Stimulated activated CD4-positive, alpha-beta T cell treated with anti-CD3 and anti-CD28 coated beads, Interleukin-1b, Interleukin-23, amount 100 ng/mL, for 1 hour (primary cell): ENCODE measurements at places on chromosomes 3 and 15.

DNA sequence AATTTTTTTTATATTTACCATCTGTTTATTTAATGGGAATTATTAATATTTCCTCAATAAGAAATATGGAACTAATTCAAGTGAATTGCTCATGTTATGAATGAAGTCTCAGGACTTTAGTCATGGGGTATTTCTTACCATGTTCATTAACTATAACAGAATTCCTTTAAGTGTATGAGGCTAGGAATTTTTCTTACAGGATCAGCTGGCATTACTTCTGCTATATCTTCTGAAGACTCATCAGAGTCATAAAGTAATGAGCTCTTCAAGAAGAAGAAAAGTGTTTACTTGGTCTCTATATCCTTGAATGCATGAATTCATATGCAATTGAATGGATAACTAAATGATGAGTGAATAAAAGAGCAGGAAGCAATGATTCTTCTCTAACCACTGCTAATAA lies 486.8 kb upstream of the THBS1 start:
- DNase-seq = no peak

DNA sequence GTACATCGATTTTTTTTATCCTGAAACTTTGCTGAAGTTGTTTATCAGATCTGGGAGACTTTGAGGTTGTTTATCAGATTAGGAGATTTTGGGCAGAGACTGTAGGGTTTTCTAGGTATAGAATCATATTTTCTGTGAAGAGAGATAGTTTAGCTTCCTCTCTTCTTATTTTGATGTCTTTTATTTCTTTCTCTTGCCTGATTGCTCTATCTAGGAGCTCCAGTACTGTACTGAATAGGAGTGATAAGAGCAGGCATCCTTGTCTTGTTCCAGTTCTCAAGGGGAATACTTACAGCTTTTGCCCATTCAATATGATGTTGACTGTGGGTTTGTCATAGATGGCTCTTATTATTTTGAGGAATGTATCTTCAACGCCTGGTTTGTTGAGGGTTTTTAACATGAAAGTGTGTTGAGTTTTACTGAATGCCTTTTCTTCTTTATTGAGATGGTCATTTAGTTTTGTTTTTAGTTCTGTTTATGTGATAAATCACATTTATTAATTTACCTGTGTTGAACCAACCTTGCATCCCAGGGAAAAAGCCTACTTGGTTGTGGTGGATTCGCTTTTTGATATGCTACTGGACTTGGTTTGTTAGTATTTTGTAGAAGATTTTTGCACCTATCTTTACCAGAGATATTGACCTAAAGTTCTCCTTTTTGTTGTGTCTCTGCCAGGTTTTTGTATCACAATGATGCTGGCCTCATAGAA lies 14.9 kb upstream of the DNAAF4 start:
- no peak for DNase-seq

- DNase-seq = no peak
Observed at GRCh38 chr15:29988701-29989100, 94.1 kb upstream of the GOLGA8J start.

DNA sequence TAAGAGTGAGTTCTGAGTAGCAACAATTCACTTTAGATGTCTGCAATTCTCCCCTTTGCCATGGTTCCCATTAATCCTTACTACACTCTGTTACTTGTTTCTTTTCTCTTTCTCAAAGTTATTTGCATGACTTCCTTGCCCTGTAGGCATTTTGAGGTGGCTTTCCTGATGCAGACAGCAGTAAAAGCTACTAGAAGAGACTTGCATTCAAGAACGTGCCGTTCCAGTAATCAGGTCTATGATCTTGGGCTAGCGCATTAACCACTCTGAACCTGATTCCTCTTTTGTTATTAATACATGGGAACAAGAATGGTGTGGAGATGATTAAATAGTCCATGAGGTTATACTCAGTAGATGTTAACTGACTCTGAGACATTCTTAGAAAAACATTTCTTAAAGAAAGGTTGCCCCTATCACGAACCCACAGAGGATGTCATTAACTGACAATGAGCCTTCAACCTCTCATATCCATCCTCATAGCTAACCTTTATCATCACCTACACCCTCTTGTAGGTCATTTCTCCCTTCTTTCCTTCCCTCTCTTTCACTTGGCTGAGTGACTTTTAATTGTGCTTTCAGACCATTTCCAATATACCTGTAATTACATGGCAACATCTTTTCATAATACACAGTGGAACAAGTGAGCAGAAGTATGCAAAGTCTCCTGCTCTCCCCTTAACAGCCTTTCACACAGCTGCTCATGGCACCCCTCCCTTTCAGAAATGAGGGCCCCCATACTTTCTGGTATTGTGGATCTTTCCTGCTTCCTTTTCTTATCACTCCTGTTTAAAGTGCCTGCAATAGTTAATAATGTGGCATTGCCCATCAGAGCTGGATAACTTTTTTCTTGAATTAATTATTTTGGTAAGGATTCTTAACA lies 175.9 kb downstream of the CHST2 start:
- DNase-seq = no peak

DNA sequence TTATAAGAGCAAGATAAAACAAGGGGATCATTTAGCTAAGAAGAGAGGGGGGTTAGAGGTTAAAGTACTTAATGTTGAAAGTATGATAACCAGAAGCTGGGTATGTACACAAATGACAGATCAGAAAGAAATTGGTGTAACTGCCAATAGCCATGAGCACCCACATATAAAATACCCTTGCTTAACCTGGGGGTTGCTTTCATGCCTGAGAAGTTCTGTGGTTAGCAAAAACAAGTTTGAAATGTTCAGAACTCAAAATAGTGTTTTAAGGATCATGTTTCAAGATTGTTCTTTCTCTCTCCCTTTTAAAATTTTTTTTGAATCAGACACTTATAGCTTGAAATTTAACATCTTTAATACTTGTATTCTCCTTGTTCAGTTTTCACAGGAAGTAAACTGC lies 321.4 kb upstream of the GBE1 start:
- DNase-seq = no peak

DNA sequence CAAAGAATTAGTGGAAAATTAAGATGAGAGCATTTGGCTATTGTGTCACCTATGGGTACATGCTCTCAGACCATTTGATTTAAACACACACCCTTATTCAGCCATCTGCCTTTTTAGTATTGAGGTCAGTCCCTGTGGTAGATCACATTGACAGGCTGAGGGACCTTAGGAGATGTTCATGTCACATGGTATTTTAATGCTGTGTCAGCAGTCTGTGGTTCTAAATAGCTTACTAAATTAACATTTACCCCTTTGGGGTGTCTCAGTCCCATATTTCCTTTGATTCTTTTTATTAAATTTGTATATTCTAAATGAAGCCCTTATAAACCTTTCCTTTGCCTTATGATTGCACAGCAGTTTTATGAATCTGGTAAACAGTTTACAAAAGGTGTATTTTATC lies 2.3 kb downstream of the RBM5 start:
- no peak for DNase-seq

GRCh38 chr3:117150628-117151027 lies 441.0 kb downstream of the TUSC7 start:
- DNase-seq = no peak

GRCh38 chr15:100308213-100308600 lies 33.6 kb downstream of the ADAMTS17 start:
- no peak for DNase-seq

DNA sequence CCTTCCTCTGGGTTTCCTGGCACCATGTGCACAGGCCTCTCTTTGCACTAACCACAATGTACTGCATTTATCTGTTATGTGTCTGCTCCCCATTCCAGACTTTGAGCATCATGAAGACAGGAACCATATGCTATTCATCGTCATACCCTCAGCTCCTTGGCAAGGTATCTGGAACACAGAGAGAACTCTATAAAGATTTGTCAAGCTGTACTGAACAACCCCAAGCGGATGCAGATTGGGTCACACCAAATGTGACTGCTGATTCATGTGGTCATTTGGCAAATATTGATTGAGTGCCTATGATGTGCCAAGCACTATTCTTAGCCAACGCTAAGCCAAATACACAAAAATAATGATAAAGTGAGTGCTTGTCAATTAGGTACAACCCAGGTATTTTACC lies 7.5 kb upstream of the MEGF11 start:
- no peak for DNase-seq

DNA sequence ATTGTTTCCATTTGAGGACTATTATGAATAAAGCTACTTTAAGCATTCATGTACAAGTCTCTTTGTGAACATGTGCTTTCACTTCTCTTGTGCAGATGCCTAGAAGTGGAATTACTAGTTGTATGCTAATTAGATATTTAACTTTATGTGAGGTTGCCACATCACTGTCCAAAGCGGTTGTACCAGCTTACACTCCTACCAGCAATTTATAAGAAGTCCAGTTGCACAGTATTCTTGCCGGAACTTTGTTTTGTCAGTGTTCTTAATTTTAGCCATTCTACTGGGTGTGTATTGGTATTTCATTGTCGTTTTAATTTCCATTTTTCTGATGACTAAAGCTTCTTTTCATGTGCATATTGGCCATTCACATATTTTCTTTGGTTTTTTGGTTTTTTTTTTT lies 29.1 kb downstream of the SEMA3G start:
- no peak for DNase-seq

DNA sequence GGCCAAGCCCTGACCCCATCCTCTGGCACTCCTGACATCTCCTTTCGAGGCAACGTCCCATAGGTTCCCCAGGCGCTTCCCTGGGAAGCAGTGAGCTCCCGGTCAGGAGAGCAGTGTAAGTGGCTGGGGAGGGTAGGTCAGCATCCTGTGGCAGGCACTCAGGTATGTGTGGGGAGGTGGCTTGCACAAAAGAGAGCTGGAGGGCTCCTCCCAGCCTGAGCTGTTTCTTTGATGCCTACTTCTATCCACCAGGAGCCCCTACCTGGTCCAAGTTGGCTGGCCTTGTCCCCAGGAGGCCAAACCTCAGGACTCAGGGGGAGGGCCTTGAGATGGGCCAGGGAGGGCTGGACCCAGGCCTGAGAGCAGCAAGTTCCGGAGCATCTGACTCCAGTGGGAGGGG lies 31.7 kb upstream of the LINGO1 start:
- no peak for DNase-seq

GRCh38 chr15:63241316-63241715 lies 36.1 kb upstream of the APH1B start:
- DNase-seq = no peak
